ENCODE measurements at places on chromosomes 5 and 9. TPM values are rescaled to one million over a fixed set of nuclear protein-coding genes. Genes with fewer than 3 reads are reported as not detected.

Gene CAVIN4
- total RNA-seq = 7.1 TPM

Gene OR1Q1
- total RNA-seq = not detected

Gene SPATA6L
- 1.8 TPM for total RNA-seq

Gene LCN15
- 0.52 TPM for total RNA-seq

GRCh38 chr5:111134087-111134486 is 41.9 kb downstream of the WDR36 start:
- no peak for DNase-seq

- no peak for DNase-seq
Observed at GRCh38 chr5:89260254-89260653, 377.3 kb upstream of the MEF2C start.

DNA sequence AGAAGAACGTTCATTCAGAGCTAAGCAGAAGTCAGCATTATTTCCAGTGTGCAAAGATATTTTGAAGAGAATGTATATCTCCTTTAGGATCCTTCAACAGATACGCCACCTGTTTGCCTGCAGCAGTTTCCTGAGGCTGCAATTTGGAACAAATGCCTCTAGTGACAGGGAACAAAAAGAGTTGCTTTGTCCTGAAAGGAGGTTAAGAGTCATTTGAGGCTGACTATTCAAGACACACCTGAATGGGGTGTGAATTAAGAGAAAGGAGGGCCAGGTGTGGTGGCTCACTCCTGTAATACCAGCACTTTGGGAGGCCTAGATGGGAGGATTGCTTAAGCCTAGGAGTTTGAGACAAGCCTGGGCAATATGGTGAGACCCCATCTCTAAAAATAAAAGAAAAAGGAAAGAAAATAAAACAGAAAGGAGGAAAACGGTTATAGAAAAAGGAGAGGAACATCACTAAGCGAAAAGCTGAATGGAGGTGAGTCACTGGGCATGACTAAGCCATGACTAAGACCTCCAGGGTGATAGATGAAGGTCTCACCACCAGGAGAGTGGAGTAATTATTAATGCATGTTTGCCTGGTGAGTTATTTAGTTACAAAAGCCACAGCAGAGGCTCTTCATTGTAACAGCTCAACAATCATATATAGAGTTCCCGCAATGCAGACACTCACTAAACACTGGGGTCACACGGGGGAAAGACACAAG is 255.2 kb upstream of the TNC start:
- DNase-seq = no peak

DNA sequence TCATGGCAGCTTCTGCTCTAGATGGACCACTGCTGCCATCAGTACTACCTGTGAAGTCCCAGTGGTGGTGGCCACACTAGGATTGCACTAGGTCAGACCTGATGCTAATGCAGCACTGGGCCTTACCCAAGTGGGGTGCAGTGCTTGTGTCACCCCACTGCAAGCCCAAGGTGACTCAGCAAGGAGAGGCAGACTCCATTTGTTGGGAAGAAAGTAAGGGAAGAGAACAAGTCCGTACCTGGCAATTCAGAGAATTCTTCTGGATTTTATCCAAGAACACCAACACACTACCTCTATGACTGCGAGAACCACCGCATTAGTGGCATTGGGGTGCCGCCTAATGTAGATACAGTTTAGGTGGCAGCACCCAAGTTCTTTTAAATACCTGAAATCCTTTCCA is 34.0 kb upstream of the TYRP1 start:
- DNase-seq = no peak

- no peak for DNase-seq
Observed at GRCh38 chr9:37191403-37192089, 71.2 kb downstream of the ZCCHC7 start.

- DNase-seq = no peak
Observed at GRCh38 chr9:127526655-127527559, 75.6 kb downstream of the LRSAM1 start.

Measured in WTC11 (cell line).